ENCODE measurements at places on chromosomes 13 and 19.

- no peak for DNase-seq
These were observed 8.0 kb upstream of the DHRS12 start for GRCh38 chr13:51811920-51812451.

DNA sequence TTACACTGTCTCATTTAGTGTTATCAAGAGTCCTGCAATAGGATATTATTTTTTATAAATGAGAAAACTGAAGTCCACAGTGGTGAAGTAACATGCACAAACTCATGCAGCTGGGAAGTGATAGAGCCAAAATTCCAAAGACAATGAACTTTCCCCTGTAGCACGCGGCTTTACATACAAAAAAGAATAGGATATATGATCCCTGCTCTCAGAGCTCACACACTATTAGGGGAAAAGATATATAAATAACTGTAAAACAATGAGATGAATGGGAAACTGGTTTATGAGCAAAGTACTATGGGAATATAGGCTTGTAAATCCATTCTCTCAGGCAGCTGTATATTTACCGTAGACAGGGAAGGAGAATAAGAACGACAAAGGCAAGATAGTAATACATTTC, 39.7 kb downstream of the THSD1 start:
- no peak for DNase-seq

GRCh38 chr13:39415008-39415802, 187.8 kb downstream of the LHFPL6 start:
- DNase-seq = no peak

GRCh38 chr19:924553-925086, 1.2 kb upstream of the ARID3A start:
- no peak for DNase-seq

DNA sequence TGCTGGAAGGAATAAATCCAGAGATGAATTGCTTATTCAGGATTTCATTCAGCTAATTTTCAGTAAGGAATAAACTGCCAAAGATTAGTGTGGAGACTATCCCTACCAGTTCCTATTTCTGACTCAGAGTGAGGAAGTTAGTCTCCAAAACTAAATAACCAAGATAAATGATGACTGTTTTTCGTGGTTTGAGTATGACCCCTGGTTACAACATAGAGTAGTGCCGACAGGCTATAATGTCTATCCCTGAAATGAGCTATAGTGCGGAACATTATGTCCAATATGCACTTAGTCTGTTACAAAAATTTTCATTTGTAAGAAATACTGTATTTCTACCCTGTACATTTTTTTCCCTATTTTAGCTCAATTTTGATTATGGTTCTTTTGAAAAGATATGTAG, 51.4 kb downstream of the NBEA start:
- no peak for DNase-seq

GRCh38 chr13:111269508-111269907, 50.9 kb upstream of the TEX29 start:
- no peak for DNase-seq

DNA sequence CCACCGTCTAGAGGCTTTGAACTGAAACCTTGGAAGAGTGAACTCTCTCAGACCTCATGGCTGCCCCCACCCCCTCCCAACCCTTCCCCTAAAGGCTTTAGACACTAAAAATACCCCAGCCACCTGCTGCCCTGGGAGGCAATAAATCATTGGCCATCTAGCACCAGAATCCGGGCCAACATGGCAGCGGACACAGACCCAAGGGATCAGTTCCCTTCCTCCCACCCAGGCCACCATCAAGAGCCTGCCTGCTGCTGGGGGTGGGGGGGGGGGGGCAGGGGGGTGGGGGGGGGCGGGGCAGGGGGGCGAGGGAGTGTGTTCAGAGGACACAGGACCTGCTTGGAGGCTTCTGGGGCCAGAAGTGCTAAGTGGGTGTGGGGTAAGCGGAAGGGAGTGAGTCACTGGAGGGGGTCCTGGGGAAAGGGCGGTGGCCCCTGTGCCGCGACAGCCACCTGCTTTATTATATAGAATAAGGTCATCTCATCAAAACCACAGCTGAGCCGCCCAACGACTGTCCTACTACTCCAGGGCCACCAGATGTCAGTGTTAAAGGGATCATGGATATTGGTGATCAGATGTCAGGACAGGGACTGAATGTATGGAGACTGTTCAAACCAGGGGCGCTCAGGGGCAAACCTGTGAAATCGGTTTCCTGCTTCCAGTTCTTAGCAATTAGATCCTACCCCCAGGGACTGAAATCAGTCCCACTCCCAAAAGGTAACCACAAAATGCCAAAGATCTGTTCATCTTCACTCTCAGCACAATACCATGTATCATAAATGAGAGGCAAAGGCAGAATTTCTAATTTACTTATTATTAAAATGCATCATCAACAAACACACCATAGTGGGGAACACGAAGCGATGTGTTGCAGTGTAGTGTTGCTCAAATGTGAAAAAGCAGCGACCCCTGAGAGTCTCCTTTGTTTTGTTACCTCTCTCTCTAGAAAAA, 24.3 kb downstream of the ARL11 start:
- DNase-seq = no peak
